ENCODE measurements at places on chromosomes 11 and 22. TPM values are rescaled to one million over a fixed set of nuclear protein-coding genes. Genes with fewer than 3 reads are reported as not detected.
A peak's percentile ranks its signal among the peaks of the same experiment; 100 is the strongest.

DNA sequence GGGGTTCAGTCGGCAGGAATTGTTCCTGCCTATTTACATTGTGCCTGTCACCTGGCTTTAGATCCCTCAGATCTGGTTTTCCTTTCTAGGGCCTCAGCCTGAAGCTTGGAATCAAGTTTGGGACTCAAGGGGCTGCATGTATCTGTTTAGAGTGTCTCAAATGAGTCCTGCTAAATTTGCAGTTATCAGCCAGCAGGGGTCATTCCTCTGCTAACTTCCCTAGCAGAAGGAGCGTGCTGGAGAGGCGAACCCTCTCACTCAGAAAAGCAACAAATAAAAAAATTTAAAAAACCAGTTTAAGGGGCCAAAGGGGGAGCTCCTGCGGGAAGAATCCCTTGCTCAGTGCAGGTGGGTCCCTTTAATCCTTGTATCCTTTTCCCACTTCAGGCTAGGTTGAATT is 1220.2 kb downstream of the JRKL start:
- DNase-seq = no peak

- DNase-seq = no peak
Observed at GRCh38 chr22:23151827-23152226, 6.5 kb downstream of the RAB36 start.

GRCh38 chr11:2561696-2562581 is 117.1 kb downstream of the KCNQ1 start:
- peak; percentile 63 for DNase-seq

The CNGA4 gene
- total RNA-seq = 0.55 TPM

DNA sequence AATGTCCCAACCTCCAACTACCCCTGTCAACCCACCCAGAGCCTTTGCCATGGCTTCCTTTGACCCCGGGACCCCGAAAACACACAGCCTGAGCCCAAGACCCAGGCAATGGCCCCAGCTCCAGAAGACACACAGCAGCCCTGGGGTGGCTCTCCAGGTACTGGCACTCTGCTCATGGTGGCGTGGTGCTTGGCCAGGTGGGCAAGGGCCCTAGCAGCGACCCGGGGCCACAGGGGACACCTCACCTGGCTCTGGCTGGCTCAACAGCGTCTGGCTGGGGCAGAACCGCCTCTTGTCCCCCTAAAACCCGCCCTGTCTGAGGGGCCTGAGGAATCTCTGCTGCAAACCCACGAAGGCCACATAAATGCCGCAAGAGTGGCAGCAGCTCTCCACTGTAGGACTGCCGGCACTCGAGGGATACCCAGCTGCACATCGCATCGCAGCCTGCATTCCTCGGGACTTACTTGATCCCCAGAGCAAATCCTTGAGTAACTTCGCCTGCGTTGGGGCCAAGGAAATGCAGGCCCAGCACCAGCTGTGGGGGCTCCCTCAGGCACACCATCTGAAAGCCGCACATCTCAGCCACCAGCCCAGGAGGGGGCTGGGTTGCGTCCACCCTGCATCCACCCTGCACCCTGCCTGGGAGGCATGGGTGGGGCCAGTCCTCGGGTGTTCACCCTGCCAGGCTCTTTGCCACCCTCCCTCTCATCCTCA is 23.1 kb upstream of the GNB1L start:
- DNase-seq = peak; percentile 56

The HEPHL1 gene
- not detected for total RNA-seq

GRCh38 chr11:97163631-97164191 is 773.9 kb downstream of the JRKL start:
- DNase-seq = no peak

The PANX2 gene
- total RNA-seq = 3.0 TPM

GRCh38 chr11:93732237-93732892 is 8.9 kb downstream of the TAF1D start:
- DNase-seq = no peak

The AIFM3 gene
- 1.1 TPM for total RNA-seq

DNA sequence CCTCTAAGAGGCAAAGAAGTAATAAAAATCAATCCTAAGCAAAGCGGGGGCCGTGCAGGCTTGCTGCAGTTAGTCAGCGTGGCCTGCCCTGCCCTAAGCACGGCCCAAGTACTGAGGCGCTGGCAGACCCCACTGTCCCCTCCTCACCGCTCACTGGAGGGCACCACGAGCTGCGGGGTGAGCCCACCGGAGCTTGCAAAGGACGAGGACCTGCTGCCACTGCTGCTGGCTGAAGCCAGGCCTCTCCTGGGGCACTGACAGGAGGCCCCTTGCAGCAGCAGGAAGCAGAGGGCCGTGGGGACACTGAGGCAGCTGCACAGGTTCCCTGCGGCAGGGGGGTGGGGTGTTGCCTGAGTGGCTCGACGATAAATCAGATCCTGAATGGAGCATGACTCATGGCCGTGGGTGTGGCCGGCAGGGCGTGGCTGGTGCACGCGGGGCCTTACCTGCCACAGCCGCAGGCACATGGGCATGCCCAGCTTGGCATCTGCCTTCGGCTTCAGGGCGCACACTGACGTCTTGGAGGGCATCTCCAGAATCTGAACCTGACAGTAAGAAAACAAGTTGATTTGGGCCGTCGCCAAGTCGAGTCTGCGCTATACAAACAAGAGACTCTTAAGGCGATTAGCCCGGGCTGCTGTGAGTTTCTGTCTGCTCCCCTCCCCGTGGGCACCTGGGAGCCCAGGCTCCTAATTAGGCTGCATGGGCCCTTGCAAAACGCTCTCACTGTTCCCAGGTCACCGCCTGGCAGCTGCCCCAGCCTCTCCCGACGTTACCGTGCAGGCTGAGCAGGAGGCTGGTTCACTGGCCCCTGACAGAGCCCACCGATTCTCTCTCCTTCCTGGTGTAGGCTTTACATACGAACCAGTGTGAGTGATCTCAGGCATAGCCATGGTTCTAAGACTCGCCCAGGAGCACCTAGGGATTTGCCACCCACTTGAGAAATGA is 45.9 kb downstream of the TBX1 start:
- DNase-seq = peak; percentile 70

The FAM181B gene
- 1.4 TPM for total RNA-seq

- no peak for DNase-seq
Observed at GRCh38 chr11:103582351-103582909, 454.0 kb upstream of the DDI1 start.

GRCh38 chr11:113334183-113334582 is 19.8 kb downstream of the TTC12 start:
- DNase-seq = no peak

The HORMAD2 gene
- not detected for total RNA-seq

The PATE3 gene
- not detected for total RNA-seq

The CCDC82 gene
- 38.8 TPM for total RNA-seq

- no peak for DNase-seq
Observed at GRCh38 chr11:27553186-27553585, 46.6 kb upstream of the LIN7C start.

DNA sequence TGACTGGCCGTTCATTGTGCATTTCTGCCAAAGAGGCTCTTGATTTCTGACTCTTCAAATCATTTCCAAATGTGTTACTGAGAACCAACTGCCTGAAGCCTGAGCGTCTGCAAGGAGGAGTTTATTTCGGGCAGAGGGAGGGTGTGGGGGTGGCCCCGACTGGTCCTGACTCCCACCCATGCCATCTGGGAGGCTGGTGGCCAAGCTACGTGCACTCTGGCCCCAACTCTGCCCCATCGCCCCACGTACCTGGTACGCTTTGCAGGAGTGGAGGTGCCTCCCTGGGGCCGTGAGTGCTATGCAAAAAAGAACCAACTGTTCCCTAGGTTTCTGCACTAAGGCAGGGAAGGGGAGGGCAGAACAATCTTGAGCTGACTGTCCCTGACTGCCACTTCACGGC is 846.8 kb downstream of the BRD1 start:
- DNase-seq = no peak

The MS4A12 gene
- total RNA-seq = not detected

GRCh38 chr22:49566693-49567092 is 261.0 kb downstream of the BRD1 start:
- peak; percentile 36 for DNase-seq

DNA sequence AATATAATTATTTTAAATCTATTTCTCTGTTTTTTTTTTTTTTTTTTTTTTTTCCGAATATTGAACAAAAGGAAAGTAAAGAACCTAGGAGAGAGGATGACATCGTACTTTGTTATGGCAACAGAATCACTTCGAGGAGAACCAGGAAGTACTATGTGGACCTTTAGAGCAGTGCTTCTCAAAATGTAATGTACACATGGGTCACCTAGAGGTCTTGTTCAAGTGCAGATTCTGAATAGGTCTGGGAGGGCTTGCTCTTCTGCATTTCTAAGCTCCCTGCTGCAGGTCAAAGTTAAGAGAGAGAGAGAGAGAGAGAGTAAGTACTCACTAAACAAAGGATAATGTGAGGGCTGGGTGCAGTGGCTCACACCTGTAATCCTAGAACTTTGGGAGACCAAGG is 419.5 kb upstream of the TENM4 start:
- DNase-seq = no peak

The ISX gene
- not detected for total RNA-seq

The TRAF6 gene
- 11.5 TPM for total RNA-seq

DNA sequence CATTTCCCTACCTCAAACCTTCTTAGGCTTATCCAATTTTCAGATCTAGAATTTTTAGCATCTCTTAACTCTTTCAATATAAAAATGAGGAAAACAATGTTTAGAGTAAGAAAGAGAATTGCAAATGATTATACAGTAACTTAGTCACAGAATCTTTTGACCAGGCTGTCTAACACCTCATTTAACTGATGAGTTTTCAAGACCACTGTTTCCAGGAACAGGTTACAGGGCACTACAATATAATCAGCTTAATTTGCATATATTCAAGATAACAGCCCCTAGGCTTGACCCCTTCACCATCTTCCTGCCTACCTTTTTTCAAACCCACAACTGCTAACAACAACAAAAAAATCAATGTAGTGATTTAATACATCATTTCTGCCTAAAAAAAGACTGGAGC is 12.7 kb downstream of the NUMA1 start:
- no peak for DNase-seq

The SCGB1A1 gene
- total RNA-seq = not detected

- no peak for DNase-seq
Observed at GRCh38 chr11:92159931-92160330, 64.7 kb upstream of the FAT3 start.

The MRGPRX3 gene
- total RNA-seq = not detected
